ENCODE measurements at places on chromosomes 2 and 18. TPM values are rescaled to one million over a fixed set of nuclear protein-coding genes. Genes with fewer than 3 reads are reported as not detected.

The MC4R gene
- not detected for total RNA-seq

The BOD1L2 gene
- total RNA-seq, result not detected

The AP1S3 gene
- 16.8 TPM for total RNA-seq

The TBR1 gene
- total RNA-seq, result not detected

The HAAO gene
- 0.90 TPM for total RNA-seq

The NTSR2 gene
- not detected for total RNA-seq

The IL1RL2 gene
- total RNA-seq, result 1.7 TPM

The ERMN gene
- 0.18 TPM for total RNA-seq

The PSMA8 gene
- not detected for total RNA-seq

The SLC9A4 gene
- not detected for total RNA-seq

The IL1F10 gene
- total RNA-seq, result not detected

The GRHL1 gene
- 1.3 TPM for total RNA-seq

The CSRNP3 gene
- total RNA-seq, result 3.4 TPM

The EPB41L3 gene
- total RNA-seq, result 28.0 TPM

The SLC19A3 gene
- 1.6 TPM for total RNA-seq

The CNDP1 gene
- not detected for total RNA-seq

The GCG gene
- total RNA-seq, result not detected

The ZNF513 gene
- 7.3 TPM for total RNA-seq

The PAX8 gene
- 1.5 TPM for total RNA-seq

The RALB gene
- 73.7 TPM for total RNA-seq

The PTPN18 gene
- 25.8 TPM for total RNA-seq

The MC2R gene
- not detected for total RNA-seq
